T-helper 17 cell (primary cell): ENCODE measurements at places on chromosomes 16 and 17. TPM values are rescaled to one million over a fixed set of nuclear protein-coding genes. Genes with fewer than 3 reads are reported as not detected.
A peak's percentile ranks its signal among the peaks of the same experiment; 100 is the strongest.

Gene KRTAP17-1
- not detected for total RNA-seq

Gene TMEM231
- total RNA-seq = 5.3 TPM

Gene COL1A1
- 15.4 TPM for total RNA-seq

Gene TBC1D3H
- not detected for total RNA-seq

Gene GGNBP2
- total RNA-seq = 162 TPM

Gene USP6
- total RNA-seq = 0.05 TPM

Gene PPL
- total RNA-seq = not detected

DNA sequence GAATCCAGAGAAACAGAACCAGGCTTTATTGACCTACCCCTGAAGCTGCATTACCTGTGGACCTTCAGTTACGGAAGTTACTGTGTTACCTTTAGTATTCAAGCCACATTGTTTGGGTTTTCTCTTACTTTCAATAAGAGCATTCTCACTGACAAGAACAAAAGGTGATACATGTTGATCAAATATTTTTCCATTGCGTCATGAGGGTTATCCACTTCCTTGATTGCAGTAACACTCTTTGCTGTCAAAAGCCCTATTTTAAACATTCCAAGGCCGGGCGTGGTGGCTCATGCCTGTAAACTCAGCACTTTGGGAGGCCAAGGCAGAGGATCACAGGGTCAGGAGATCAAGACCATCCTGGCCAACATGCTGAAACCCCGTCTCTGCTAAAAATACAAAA is 28.6 kb upstream of the PAFAH1B1 start:
- peaks cover 5% of the 10 kb centered on the region for H3K4me1 ChIP-seq
- no peak for DNase-seq
- no peak overlapping the region for H3K27ac ChIP-seq
- H3K27me3 ChIP-seq = peaks cover 12% of the 10 kb centered on the region

GRCh38 chr16:426115-426905 is 861 bp downstream of the RAB11FIP3 start:
- H3K27me3 ChIP-seq = no peaks in the 10 kb centered on the region
- peaks cover 29% of the 10 kb centered on the region for H3K4me1 ChIP-seq
- H3K27ac ChIP-seq = no peak overlapping the region
- peak overlapping the region; percentile 87 for H3K4me3 ChIP-seq
- no peak for DNase-seq

- peaks cover 10% of the 10 kb centered on the region for H3K36me3 ChIP-seq
- peak overlapping the region; percentile 5 for H3K27ac ChIP-seq
- H3K4me1 ChIP-seq = peaks cover 8% of the 10 kb centered on the region
- H3K27me3 ChIP-seq = no peaks in the 10 kb centered on the region
- DNase-seq = no peak
Measured at GRCh38 chr17:13986855-13987254, 82.4 kb upstream of the COX10 start.

- H3K27ac ChIP-seq = no peak overlapping the region
- no peak overlapping the region for H3K4me3 ChIP-seq
- H3K4me1 ChIP-seq = peaks cover 15% of the 10 kb centered on the region
- peaks cover 4% of the 10 kb centered on the region for H3K36me3 ChIP-seq
- H3K27me3 ChIP-seq = no peaks in the 10 kb centered on the region
- no peak for DNase-seq
Measured at GRCh38 chr17:45038728-45039634, 12.5 kb downstream of the DCAKD start.

GRCh38 chr16:89971495-89972243 is 23.1 kb downstream of the DEF8 start:
- H3K4me3 ChIP-seq = peak overlapping the region; percentile 99
- no peaks in the 10 kb centered on the region for H3K27me3 ChIP-seq
- no peaks in the 10 kb centered on the region for H3K36me3 ChIP-seq
- H3K4me1 ChIP-seq = peaks cover 17% of the 10 kb centered on the region
- peak overlapping the region; percentile 97 for H3K27ac ChIP-seq

GRCh38 chr16:74898659-74899058 is 86.3 kb downstream of the WDR59 start:
- no peak for DNase-seq
- H3K4me1 ChIP-seq = peaks cover 12% of the 10 kb centered on the region
- H3K27me3 ChIP-seq = no peaks in the 10 kb centered on the region
- no peak overlapping the region for H3K4me3 ChIP-seq
- peaks cover 9% of the 10 kb centered on the region for H3K36me3 ChIP-seq
- peak overlapping the region; percentile 82 for H3K27ac ChIP-seq

GRCh38 chr16:80723091-80723490 is 81.3 kb downstream of the CDYL2 start:
- no peaks in the 10 kb centered on the region for H3K27me3 ChIP-seq
- H3K4me3 ChIP-seq = no peak overlapping the region
- no peak overlapping the region for H3K27ac ChIP-seq
- no peak for DNase-seq
- H3K4me1 ChIP-seq = peaks cover 2% of the 10 kb centered on the region

GRCh38 chr17:14845591-14846281 is 419.4 kb downstream of the PMP22 start:
- H3K4me1 ChIP-seq = no peaks in the 10 kb centered on the region
- H3K27ac ChIP-seq = no peak overlapping the region
- peaks cover 25% of the 10 kb centered on the region for H3K27me3 ChIP-seq
- peaks cover 2% of the 10 kb centered on the region for H3K36me3 ChIP-seq

DNA sequence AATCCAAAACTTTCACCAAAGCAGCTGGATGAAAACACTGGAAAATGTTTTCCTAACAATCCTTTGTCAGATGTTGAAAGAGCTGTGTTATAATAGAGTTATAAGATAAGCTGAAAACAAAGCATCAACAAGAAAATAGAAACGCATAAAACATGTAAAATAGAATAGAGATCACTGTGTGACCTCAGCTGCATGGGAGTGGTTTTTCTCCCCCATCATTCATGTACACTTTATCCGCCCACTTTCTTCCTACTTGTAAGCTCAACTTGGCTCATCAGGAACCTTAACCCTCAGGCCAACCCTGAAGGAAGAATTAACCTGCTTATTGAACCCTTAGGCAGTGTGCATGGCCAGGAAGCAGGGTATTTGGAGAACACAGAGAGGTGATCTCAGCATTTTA is 238.5 kb upstream of the PMFBP1 start:
- no peak overlapping the region for H3K27ac ChIP-seq
- no peaks in the 10 kb centered on the region for H3K4me1 ChIP-seq
- H3K27me3 ChIP-seq = no peaks in the 10 kb centered on the region

DNA sequence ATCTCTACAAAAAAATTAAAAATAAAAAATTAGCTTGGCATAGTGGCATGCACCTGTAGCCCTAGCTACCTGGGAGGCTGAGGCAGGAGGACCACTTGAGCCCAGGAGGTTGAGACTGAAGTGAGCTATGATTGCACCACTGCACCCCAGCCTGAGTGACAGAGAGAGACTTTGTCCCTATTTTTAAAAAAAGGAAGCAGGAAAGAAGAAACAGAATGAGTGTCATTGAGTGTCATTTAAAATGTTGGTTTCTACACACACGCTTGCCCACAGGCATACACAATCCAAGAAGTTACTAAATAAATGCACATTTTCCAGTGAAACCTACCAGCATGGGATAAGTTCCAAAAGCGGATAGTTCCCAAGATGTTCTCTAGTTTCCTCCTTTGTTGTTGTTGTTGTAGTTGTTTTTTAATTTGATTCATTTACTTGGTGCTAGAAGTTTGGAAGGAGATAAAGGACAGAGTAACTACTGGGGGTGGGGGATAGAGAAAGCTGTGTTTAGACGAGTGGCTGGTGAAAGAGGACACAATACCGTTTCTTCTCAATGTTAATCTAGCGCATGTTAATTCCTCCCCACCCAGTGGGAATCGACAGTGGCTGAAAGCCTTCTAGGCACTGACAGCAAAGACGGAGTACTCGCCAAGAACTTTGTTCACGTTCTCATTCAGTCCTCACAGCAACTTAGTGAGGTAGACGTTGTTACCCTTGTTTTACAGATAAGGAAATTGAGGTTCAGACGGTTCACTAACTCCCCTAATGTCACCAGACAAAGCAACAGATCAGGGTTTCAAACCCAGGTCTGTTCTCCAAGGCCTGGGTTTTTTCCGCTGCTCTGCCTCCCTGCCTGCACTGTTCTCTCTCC is 17.3 kb downstream of the MRPS23 start:
- DNase-seq = no peak
- peaks cover 10% of the 10 kb centered on the region for H3K4me1 ChIP-seq
- H3K36me3 ChIP-seq = no peaks in the 10 kb centered on the region
- no peak overlapping the region for H3K27ac ChIP-seq
- no peak overlapping the region for H3K4me3 ChIP-seq
- no peaks in the 10 kb centered on the region for H3K27me3 ChIP-seq

GRCh38 chr17:7354262-7354843 is 603 bp upstream of the TMEM95 start:
- H3K36me3 ChIP-seq = no peaks in the 10 kb centered on the region
- peaks cover 32% of the 10 kb centered on the region for H3K4me1 ChIP-seq
- no peak for DNase-seq
- peak overlapping the region; percentile 31 for H3K4me3 ChIP-seq
- H3K27ac ChIP-seq = peak overlapping the region; percentile 24

DNA sequence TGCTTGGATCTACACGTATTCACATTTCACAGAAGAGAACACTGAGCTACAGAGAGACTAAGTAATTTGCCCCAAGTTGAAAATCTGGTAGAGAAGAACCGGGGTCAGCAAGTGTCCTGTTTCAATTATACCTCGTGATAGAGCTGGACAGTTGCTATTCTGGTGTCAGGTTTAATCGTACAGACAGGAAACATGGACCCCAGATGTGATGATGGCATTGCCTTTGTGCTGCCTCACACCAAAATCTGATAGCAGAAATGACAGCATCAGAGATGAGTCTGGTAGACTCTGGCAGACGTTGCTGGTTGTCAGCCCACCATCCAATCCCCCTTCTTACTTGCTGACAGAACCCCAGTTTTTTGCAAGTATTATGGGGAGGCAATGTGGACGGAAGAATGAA is 112.1 kb upstream of the FOXF1 start:
- H3K4me3 ChIP-seq = no peak overlapping the region
- no peaks in the 10 kb centered on the region for H3K4me1 ChIP-seq
- no peak for DNase-seq

DNA sequence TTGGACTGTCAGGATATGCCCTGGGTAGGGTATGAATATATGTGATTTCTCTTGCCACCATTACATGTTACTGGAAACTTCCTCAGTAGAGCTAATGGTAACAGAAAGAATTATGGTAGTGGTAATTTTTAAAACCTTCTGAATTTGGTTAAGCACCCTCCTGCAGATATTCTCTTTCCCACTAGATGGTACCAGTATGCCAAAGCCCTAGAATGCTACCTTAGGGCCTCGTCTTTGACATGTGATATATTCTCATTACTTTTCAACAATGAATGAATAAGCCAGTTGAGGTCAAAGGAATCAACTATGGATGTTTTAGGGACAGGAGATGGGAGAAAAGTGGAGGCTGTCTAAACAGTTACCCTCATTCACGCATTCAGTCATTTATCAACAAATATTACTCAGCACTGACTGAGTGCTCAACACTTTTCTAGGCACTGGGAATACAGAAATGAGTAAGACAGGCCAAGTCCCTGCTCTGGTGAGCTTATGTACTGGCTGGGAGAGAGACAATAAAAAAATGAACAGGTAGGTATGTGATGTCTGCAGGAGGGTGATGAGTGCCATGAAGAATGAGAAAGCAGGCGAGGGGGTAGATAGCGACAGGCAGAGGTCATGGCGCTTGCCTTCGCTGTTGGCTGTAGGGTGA is 14.7 kb downstream of the CDH13 start:
- no peak for DNase-seq
- peak overlapping the region; percentile 60 for H3K4me3 ChIP-seq
- H3K4me1 ChIP-seq = peaks cover 16% of the 10 kb centered on the region
- peaks cover 15% of the 10 kb centered on the region for H3K27me3 ChIP-seq

DNA sequence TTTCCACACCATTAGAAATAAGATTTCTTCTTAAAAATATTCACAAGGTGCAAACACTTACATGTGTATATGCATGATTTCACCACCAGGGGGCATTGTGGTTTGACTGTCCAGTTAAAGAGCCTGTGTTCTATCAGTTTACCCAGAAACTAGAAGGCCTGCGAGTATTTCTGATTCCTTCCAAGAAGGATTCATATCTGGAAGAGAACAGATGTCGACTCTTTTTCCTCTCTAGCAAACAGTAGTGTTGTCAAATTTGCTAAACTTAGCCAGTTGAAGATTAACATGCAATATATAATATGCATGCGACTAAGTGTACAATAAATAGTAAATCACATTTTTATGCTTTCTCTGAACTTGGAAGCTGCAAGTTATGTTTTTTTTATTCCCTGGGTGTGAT is 404.1 kb downstream of the WWOX start:
- no peak for DNase-seq
- H3K4me3 ChIP-seq = no peak overlapping the region
- no peaks in the 10 kb centered on the region for H3K36me3 ChIP-seq
- no peaks in the 10 kb centered on the region for H3K27me3 ChIP-seq
- H3K27ac ChIP-seq = no peak overlapping the region

- peaks cover 4% of the 10 kb centered on the region for H3K36me3 ChIP-seq
- peaks cover 5% of the 10 kb centered on the region for H3K27me3 ChIP-seq
- DNase-seq = no peak
- no peak overlapping the region for H3K27ac ChIP-seq
- H3K4me1 ChIP-seq = peaks cover 15% of the 10 kb centered on the region
Measured at GRCh38 chr17:76691379-76692191, 19.2 kb downstream of the MXRA7 start.

DNA sequence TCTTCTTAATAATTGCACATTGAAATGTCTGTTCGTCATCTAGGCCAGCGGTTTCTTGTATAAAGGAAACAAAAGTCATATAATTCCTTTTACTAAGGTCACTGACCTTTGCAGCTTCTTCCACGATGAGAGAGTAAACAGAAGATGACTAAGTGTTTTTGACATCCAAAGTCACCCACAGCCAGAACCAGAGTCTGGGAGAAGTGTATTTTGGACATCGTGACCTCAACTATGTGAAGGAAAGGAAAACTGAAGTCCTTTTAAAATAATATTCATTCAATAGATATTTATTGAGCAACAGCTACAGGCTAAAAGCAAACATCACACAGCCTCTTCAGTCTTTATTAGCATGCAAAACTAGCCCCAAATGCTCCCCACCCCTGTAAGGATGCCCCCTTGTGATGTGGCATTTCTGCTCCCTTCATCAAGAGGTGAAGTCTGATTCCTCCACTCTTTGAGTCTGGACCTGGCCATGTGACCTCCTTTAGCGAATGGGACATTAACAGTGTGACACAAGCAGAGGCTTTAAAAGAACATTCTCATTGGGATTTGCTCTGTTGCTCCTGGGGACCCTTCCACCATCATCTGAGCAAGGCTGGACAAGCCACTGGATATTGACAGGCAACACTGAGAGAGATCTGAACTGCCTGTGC is 8.1 kb upstream of the PMP22 start:
- no peak for DNase-seq
- H3K27ac ChIP-seq = no peak overlapping the region
- H3K4me1 ChIP-seq = peaks cover 5% of the 10 kb centered on the region
- H3K36me3 ChIP-seq = no peaks in the 10 kb centered on the region

GRCh38 chr16:85829171-85829719 is 29.8 kb downstream of the COX4I1 start:
- H3K27me3 ChIP-seq = peaks cover 33% of the 10 kb centered on the region
- peaks cover 4% of the 10 kb centered on the region for H3K36me3 ChIP-seq
- peaks cover 4% of the 10 kb centered on the region for H3K4me1 ChIP-seq

DNA sequence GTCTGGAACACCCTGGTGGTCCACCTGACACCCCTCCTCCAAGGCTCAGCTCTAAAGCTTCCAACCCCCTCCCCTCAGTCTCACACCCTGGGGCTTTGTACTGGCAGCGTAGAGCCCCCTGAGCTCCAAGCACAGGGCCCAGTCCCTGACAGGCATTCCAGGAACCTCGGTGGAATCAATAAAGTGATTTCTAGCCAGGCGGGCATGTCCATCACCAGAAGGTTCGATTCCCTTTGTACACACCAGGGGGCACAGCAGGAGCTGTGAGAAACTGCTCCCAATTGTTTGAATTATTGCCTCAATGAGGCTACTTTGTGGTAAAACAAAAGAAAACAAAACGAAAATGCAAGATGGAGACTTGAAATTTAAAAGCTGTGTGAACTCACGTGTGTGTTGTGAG is 51.8 kb downstream of the SMPD3 start:
- H3K27ac ChIP-seq = peak overlapping the region; percentile 94
- H3K27me3 ChIP-seq = peaks cover 5% of the 10 kb centered on the region
- peak; percentile 29 for DNase-seq
- peak overlapping the region; percentile 63 for H3K4me3 ChIP-seq
- H3K4me1 ChIP-seq = peaks cover 24% of the 10 kb centered on the region
